ENCODE measurements at places on chromosomes 2 and 18. TPM values are rescaled to one million over a fixed set of nuclear protein-coding genes. Genes with fewer than 3 reads are reported as not detected.

ASXL3 gene
- total RNA-seq: 4.3 TPM

CD207 gene
- not detected for total RNA-seq

KIAA2012 gene
- total RNA-seq: not detected

ARHGAP15 gene
- total RNA-seq: 14.8 TPM

PPP1R7 gene
- total RNA-seq: 41.1 TPM

ABCA12 gene
- total RNA-seq: not detected

CRACDL gene
- 7.5 TPM for total RNA-seq

GALR1 gene
- 0.24 TPM for total RNA-seq

HOXD1 gene
- total RNA-seq: 2.2 TPM

UGT1A6 gene
- not detected for total RNA-seq

UNC80 gene
- not detected for total RNA-seq

BOD1L2 gene
- not detected for total RNA-seq

GRCh38 chr2:74944987-74945787, 13.3 kb upstream of the POLE4 start:
- DNase-seq: no peak
- H3K27me3 ChIP-seq: no peaks in the 10 kb centered on the region
- H3K4me1 ChIP-seq: no peaks in the 10 kb centered on the region

DNA sequence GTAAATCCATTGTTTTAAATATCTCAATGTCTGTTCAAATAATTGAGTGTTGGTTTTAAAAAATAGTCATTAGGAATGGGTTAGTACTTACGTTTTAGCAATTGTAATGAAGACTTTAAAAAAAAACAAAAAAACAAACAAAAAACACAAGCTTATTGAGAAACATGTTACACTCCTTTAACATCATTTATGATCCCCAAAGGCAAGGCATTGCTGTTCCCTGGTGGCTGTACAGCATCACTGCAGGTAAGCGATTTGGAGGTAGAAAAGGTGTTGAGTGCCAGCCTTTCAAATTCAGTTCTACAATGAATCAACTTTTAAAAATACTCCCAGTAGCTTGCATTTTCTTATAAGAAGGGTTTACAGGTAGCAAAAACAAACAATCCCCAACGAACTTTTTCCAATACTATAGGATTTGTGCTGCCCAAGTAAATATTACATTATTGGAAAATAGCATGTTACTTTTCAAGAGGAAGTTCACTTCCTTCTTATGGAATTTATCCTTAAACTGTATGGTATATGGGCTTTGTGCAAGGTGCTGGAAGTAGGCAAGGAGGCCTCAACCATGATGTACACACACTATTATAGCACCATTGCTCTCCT, 27.5 kb downstream of the CNRIP1 start:
- no peak overlapping the region for H3K27ac ChIP-seq
- no peaks in the 10 kb centered on the region for H3K36me3 ChIP-seq
- no peaks in the 10 kb centered on the region for H3K27me3 ChIP-seq
- DNase-seq: no peak
- H3K4me1 ChIP-seq: no peaks in the 10 kb centered on the region

DNA sequence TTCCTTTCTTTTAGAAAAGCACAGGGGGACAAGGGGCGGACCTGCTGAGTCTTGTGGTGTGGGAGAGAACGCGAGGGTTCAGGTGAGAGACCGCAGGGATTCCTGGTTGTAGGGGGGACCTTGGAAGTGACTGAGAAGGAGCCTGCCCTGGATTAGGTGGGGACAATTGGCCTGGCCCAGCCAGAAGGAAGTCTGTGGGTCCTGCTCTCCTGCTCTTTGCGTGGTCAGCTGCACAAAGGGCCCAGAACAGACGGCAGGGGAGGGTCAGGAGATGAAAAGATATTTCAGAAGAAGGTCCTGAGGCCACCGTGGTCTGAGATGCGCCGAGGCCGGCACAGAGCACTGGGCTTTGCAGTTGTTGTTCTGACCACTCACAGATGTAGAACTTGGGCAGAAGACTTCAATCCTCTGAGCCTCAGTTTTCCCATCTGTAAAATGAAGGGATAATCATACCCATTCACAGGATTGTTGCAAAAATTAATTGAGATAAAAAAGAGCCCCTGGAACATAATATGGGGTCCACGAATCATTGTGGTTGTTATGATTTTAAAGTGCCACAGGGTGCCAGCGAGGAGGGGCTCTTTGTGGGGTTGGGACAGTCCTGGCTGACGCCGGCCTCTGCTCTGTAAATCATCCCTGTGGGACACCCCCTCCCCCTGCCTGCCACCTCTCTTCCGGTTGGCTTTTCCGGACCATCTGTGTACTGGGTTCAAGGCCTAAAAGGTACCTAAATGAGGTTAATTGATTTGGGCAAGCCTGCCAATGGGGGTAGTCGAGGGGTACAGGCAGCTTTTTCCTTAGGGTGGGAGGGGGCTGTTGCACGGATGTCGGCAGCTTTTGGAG, 1.8 kb downstream of the LPIN1 start:
- no peak overlapping the region for H3K4me3 ChIP-seq
- no peaks in the 10 kb centered on the region for H3K36me3 ChIP-seq
- peak; percentile 57 for DNase-seq
- H3K27ac ChIP-seq: no peak overlapping the region
- no peaks in the 10 kb centered on the region for H3K27me3 ChIP-seq
- H3K4me1 ChIP-seq: no peaks in the 10 kb centered on the region

DNA sequence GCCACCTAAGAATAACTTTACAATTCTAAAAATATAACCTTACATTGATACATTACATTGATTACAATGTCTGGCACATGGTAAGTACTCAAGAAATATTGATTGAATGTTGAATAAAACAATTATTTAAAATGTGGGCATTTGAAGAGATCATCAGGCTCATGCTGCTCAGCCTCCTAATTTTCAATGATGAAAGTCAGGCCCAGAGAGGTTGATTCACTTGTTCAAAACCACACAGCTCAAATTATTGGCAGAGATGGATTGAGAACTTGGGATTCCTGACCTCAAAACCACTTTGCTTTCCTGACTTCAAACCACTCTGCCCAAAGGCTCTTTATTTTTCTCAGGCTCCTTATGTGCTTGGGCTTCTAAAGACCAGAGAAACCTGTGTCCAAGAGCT, 34.7 kb downstream of the ANKRD29 start:
- no peaks in the 10 kb centered on the region for H3K36me3 ChIP-seq
- H3K4me3 ChIP-seq: no peak overlapping the region
- H3K27ac ChIP-seq: no peak overlapping the region
- no peaks in the 10 kb centered on the region for H3K27me3 ChIP-seq
- DNase-seq: no peak

DNA sequence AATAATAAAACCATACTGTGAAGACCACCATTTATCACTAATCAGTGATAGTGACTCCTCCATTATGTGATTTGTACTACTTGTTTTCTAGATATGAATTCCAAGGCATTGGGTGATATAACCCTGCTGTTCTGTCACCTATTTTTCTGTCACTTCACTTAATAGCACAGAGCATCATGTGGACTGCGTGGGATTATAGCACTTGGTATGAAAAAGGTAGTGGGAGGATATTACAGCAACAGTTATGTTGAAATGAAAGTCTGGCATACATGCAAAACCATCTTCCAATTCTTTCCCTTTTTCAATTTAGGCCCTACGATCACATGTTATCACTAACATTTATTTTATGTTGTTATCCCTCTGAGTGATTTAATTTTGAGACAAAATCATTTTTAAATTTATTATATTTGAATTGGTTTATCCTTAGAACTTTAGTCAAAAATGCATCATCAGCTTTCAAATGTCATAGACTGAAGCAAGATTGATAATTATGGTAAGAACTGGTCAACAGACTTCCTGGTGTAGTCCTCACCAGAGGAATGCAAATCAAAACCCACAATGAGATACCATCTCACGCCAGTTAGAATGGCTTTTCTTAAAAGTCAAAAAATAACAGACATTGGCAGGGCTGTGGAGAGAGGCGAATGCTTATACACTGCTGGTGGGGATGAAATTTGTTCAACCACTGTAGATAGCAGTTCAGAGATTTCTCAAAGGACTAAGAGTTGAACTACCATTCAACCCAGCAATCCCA, 242.6 kb downstream of the IKZF2 start:
- no peaks in the 10 kb centered on the region for H3K36me3 ChIP-seq
- H3K27me3 ChIP-seq: no peaks in the 10 kb centered on the region
- no peak overlapping the region for H3K27ac ChIP-seq
- no peak for DNase-seq
- no peaks in the 10 kb centered on the region for H3K4me1 ChIP-seq

DNA sequence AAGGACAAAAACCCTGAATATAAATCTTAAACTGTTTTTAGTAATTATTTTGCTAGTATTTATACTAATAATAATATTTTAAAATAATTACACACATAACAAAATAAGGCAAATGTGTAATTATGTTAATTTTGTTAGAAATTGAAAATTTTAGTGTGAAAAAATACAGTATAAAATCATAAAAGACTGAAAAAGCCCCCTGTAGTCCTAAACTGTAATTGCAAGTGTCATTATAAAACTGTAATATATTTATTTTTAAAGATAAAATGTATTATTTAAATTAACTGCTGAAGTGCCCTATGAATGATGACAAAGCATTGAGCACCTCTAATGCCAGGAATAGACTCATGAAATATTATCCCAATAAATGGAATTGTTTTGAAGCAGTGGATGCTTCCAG, 1117.7 kb downstream of the CBLN2 start:
- no peaks in the 10 kb centered on the region for H3K27me3 ChIP-seq
- no peak overlapping the region for H3K4me3 ChIP-seq
- H3K36me3 ChIP-seq: no peaks in the 10 kb centered on the region
- H3K27ac ChIP-seq: no peak overlapping the region

DNA sequence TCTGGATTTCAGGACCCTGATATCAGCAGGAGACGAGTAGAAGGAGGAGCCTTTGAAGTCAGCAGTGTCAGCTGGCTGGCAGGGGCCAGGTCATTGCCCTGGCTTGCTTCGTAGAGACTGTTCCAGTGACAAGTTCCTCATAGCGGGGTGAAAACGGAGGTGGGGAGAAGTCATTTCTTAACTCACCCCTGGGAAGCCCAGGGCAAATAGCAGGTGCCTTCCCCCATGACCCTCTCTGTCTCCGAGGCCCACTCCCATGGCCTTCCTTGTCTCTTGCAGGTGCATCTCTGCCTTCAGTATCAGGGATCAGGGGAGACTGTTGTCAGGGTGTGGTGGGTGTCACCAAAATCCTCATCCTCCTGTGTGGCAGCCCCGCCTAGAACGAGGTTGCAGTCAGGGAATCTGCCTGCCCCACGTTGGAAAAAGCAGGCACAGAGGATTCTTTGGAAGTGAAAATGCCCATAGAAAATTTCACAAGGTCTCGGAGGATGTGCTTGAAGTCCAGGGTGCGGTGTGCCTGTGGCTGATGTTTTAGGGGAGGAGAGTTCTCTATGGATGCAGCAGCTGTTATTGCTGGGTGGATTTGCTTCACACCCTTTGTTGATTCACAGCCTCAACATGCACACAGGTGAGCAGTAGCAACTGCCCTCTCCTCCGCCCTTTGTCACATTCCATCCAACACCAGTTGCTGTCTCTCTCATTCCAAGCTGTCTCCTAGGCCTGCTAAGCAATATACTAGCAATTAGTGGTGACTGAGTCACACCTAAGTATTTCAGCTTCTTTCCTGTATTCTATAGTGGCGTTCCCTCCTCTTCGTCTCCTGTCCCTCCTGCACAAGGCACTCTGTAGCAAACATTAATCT, 142.6 kb upstream of the FHL2 start:
- no peak overlapping the region for H3K4me3 ChIP-seq
- no peaks in the 10 kb centered on the region for H3K4me1 ChIP-seq
- no peaks in the 10 kb centered on the region for H3K36me3 ChIP-seq
- DNase-seq: no peak
- no peak overlapping the region for H3K27ac ChIP-seq

DNA sequence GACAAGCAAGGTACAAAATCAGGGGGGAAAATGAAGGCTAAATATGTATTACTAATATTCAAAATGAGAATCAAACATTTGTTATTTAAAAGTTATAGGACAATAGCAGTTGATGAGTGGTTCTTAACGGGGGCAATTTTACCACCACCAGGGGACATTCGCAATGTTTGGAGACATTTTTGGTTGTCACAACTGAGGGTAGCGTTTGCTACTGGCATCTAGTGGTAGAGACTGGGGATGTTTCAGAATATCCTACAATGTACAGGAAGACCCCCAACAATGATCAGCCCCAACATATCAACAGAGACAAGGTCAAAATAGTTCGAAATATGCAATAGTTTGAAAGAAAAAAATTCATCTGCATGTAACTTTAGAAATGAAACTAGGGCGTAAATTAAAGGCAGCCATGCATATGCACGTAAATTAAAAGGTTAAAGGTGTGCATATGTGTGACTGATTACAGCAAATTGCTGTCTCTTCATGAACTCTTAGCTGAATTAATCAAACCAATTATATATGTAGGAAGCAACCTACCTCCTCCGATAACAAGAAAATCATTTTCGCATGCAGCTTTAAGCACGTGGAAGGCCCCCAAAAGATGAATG, 61.2 kb upstream of the CUL3 start:
- H3K4me1 ChIP-seq: no peaks in the 10 kb centered on the region
- DNase-seq: no peak
- no peaks in the 10 kb centered on the region for H3K36me3 ChIP-seq
- no peak overlapping the region for H3K4me3 ChIP-seq

GRCh38 chr2:27040282-27040681, 7.5 kb downstream of the TMEM214 start:
- DNase-seq: no peak
- no peak overlapping the region for H3K27ac ChIP-seq
- H3K36me3 ChIP-seq: peaks cover 16% of the 10 kb centered on the region
- no peaks in the 10 kb centered on the region for H3K27me3 ChIP-seq
- no peak overlapping the region for H3K4me3 ChIP-seq

- H3K27me3 ChIP-seq: no peaks in the 10 kb centered on the region
- H3K4me1 ChIP-seq: no peaks in the 10 kb centered on the region
- no peak for DNase-seq
- no peaks in the 10 kb centered on the region for H3K36me3 ChIP-seq
These were observed 56.8 kb downstream of the CCNT2 start for GRCh38 chr2:134975281-134976009.

GRCh38 chr2:126994340-126994777, 95.7 kb downstream of the TEX51 start:
- H3K4me1 ChIP-seq: no peaks in the 10 kb centered on the region
- H3K4me3 ChIP-seq: no peak overlapping the region
- H3K27me3 ChIP-seq: no peaks in the 10 kb centered on the region
- H3K27ac ChIP-seq: no peak overlapping the region

GRCh38 chr2:36270758-36271157, 84.8 kb upstream of the CRIM1 start:
- H3K4me3 ChIP-seq: no peak overlapping the region
- H3K27ac ChIP-seq: no peak overlapping the region
- DNase-seq: no peak
- H3K4me1 ChIP-seq: no peaks in the 10 kb centered on the region
- no peaks in the 10 kb centered on the region for H3K36me3 ChIP-seq

- no peaks in the 10 kb centered on the region for H3K27me3 ChIP-seq
- no peaks in the 10 kb centered on the region for H3K36me3 ChIP-seq
- no peak for DNase-seq
- H3K4me1 ChIP-seq: no peaks in the 10 kb centered on the region
- H3K4me3 ChIP-seq: no peak overlapping the region
- H3K27ac ChIP-seq: no peak overlapping the region
These were observed 467.9 kb downstream of the MBD2 start for GRCh38 chr18:53756610-53756972.

- H3K4me1 ChIP-seq: peaks cover 10% of the 10 kb centered on the region
- no peak overlapping the region for H3K4me3 ChIP-seq
- H3K27me3 ChIP-seq: no peaks in the 10 kb centered on the region
- no peak for DNase-seq
- no peak overlapping the region for H3K27ac ChIP-seq
These were observed 91.4 kb downstream of the COL6A3 start for GRCh38 chr2:237322564-237322963.

All from aorta (tissue), 5 donors.